Fibroblast of skin of right quadriceps (primary cell): ENCODE measurements at places on chromosomes 13 and 19.

DNA sequence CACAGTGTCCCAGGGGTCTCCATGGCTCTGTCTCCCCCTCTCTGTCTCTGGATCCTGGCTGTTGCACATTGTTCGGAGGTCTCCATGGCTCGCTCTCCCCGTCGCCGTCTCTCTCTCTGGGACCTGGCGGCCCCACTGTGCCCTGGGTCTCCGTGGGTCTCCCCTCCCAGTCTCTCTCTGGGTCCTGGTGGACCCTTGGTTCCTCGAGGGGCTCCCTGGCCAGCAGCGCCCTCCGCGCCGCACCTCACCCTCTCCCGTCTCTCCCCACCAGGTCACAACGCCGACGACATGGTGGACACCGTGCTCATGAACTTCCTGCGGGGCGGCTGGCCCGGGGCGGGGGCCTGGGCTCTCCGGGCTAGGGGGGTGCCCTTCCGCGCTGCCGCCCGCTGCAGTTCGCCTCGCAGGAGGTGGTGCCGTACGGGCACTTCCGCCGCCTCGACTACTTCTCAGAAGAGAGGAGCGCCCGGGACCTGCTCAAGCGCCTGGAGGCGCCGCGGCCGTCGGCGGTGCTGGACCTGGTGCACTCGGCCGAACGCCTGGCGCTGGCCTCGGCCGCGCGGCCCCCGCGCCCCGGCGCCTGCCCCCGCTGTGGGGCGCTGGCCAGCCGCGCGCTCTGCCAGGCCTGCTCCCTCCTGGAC, 29.1 kb downstream of the SIGLEC5 start:
- no peak for DNase-seq

DNA sequence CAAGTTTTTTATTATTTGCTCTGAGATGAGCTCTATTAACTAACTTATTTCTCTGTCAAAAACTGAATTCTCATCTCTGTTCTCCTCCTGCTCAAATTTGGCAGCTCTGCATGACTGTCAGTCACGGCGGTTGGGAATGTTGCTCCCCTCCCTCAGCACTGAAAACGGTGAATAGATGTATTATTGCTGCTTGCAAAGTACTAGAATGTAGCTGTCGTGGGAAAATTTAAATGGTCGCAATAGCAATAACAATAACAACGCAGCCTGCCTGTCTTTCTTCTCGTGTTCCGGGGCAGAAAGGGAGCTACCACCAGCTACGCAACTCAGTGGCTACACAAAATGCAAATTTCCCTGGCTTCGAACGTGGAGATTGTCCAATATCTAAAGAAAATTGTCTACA, 125.6 kb upstream of the FRY start:
- no peak for DNase-seq

DNA sequence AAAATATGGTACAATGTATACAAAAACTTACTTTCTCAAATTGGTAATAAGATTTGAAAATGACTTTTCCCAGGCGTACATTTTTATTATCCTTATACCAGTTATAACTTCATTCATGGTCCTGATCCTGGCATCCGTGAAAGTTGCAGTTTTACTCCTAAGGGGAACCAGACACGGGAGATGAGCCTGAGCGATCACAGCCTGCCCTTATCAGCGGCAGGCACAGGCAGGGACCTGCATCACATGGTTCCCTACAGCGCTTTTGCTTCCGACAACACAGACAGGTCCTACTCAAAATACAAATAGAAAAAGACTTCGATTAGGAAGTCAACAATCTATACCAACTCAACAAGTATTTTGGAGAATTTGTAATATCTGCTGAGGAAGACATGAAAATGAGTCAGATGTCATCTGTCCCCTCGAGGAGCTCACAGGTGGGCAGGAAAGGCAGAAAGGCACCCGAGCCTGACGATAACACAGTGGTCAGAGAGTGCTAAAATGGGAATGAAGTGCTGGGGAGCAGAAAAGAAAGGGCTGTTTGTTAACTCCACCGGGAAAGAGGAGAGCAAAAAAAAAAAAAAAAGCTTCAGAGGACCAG, 93.4 kb downstream of the ABCC4 start:
- no peak for DNase-seq

GRCh38 chr13:51873117-51873798, 11.5 kb downstream of the CCDC70 start:
- DNase-seq = no peak
